ENCODE measurements at places on chromosomes 7 and 10.

- no peak for DNase-seq
These were observed 572 bp downstream of the CHST12 start for GRCh38 chr7:2403718-2404648.

GRCh38 chr10:6050801-6051445, 11.2 kb downstream of the IL2RA start:
- DNase-seq, result peak; percentile 80

DNA sequence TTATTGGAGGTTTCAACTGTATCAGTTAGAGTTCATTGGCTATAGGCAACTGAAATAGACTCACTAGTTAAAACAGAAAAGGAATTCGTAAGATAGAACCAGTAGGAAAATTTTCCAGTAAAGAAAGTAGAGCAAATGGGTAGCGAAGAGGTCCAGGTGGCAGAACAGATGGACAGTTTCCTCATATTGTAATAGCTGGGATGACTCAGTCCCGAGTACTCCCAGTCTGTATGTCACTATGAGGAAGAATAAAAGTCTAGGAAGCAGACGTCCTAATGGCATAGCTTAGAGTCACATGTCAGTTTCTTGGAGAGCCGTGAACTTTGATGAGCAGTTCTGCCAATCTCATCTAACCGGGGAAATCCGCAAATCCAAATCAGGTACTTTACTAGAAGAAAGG, 95.3 kb downstream of the RNF32 start:
- no peak for DNase-seq

DNA sequence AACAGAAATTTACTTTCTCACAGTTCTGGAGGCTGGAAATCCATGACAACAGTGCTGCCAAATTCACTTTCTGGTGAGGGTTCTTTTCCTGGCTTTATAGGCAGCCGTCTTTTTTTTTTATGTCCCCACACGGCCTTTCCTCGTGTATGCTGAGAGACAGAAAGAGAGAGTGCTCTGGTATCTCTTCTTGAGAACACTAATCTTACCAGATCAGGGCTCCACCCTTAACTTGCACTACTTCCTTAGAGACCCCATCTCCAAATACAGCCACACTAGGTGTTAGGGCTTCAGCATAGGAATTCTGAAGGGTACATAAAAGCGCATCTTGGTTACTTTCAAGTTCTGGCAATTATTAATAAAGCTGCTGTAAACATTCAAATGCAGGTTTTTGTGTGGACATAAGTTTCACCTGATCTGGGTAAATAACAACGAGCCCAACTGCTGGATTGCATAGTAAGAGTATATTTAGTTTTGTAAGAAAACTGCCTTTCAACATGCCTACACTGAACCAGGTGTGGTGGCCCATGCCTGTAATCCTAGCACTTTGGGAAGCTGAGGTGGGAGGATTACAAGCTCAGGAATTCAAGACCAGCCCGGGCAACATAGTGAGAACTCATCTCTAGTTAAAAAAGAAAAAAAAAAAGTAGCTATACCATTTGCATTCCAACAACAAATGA, 8.2 kb upstream of the C1GALT1 start:
- DNase-seq, result no peak

- DNase-seq, result peak; percentile 19
These were observed 63.3 kb downstream of the RASGEF1A start for GRCh38 chr10:43203448-43204041.

DNA sequence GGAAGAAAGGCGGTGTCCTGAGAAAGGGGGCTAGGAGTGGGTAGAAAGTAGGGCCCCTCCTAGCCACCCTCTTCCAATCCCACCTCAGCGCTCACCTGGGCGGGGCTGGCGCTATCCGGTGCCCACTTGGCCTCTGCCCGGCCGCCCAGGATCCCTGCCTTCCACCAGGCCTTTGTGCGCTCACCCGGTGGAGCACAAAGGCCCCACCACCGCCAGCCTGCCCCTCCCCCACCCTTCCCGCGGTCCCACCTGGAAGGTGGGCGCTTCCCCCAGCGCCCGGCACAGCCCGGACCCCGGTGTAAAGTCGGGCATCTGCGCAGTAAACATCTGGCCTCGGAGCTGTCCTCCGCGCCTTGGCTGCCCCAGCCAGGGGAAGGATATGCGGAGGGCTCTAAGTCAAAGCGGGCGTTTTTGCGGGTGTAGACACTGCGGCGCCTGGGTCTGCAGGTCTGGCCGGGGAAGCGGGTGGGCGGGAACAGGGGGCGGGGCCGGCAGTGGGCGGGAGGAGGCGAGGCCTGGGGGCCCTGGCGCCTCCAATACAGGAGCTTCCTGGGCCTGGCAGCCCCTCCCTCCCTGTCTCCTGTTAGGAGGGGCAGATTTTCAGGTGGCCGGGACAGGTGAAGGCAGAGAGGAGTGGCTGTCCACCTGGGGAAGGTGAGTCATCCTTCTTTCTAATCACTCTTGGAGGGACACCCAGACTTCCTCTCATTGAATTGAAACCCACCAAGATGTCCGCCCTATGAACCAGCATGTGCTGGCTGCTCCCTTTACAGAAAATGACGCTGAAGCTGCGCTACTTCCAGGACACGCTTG, 49.3 kb downstream of the PNLIPRP2 start:
- no peak for DNase-seq

- DNase-seq, result no peak
These were observed 54.6 kb downstream of the TMEM178B start for GRCh38 chr7:141128506-141128905.

GRCh38 chr7:1742555-1743303, 72.7 kb downstream of the ELFN1 start:
- peak; percentile 50 for DNase-seq

GRCh38 chr7:105178928-105179541, 165.0 kb downstream of the KMT2E start:
- no peak for DNase-seq

DNA sequence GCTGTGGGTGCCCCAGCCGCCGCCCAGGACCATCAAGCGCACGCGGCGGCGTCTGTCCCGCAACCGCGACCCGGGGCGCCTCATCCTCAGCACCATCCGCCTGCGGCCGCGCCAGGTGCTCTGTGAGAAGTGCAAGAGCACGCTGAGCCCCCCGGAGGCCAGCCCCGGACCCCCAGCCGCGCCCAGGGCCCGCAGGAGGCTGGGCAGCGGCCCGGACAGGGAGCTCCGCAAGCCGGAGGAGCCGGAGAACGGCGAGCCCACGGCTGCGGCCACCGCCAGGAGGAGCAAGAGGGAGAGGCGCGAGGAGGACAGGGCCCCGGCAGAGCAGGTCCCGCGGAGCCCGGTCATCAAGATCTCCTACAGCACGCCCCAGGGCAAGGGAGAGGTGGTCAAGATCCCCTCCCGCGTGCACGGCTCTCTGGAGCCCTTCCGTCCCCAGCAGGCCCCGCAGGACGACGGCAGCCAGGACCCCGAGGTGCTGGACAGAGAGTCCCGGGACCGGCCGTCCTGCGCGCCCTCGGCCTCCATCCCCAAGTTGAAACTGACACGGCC, 8.0 kb downstream of the PWWP2B start:
- DNase-seq, result no peak

- peak; percentile 90 for DNase-seq
These were observed 37.3 kb upstream of the PRKAR2B start for GRCh38 chr7:107007007-107007891.

DNA sequence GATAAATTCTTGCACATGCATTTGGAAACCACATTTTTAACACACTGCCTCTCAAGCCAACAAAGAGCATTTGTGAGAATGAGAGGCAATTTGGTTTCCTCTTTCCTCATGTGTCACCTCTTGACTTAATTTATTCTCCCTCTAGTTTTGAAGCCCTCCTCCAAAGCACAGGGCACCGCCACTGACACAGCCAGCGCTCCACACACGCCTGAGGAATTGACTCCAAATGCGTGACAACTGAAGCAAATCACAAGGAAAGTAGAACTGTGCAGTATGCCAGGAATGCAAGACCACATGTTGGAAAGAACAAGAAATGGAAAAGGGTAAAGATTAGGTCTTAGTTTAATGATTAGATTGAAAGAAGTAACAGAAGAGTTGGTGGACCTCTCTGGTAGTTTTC, 173.3 kb downstream of the LSM5 start:
- DNase-seq, result no peak

DNA sequence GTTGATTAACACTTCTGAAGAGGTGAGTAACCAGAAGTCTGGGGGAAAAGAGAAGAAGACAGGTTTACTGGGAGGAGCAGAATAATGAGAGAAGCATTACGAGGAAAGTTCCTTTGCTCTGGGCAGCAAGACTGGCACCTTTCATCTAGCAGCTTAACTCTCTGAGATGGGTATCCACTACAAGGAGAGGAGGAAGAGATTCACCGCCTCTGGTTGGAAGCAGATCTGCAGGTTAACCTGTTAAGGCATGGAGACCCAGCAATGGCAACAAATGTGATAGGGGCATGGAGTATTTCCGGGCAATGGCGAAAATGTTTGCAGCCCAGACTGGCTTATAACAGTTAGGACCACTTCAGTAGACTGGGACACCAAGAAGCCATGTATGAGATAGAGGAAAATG, 162.2 kb downstream of the TFEC start:
- DNase-seq, result no peak

DNA sequence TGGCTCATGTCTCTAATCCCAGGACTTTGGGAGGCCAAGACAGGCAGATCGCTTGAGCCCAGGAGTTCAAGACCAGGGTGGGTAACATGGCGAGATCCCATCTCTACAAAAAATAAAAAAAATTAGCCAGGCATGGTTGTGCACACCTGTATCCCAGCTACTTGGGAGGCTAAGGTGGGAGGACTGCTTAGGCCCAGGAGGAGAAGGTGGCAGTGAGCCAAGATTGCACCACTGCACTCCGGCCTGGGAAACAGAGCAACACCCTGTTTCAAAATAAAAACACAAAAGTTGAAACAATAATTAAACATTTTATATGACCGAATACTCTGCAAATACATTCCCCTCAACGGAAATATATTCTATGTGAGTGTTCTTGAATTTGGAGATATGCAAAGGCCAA, 40.3 kb downstream of the JMJD1C start:
- no peak for DNase-seq

DNA sequence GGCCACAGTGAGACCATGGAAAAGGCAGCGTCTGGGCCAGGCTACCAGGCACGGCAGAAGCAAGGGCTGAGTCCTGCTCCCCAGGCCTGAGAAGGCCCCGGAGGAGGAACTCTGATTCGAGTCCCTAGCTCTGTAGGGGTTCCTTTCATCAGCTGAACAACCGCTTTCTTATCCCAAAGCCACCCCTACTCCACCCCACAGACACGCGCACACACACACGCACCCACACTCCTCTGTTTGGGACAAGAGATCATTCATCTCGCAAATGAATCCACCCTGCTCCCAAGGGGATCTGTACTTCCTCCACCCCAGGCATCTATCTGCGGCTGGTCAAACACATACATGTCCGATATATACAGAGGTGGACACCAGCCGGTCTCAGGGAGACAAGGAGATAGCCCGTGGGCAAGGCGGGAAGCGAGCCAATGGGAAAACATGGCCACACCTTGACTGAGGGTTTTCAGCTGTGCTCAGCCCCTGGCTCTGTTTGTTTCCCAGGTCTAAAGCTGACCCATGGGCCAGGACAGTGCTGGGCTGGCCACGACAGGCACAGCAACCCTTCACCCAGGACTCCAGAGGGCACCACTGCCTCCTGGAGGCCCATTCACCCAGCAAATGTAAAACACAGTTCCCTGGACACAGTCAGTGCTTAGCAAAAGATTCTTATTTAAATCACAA, 7.3 kb downstream of the ZCCHC24 start:
- no peak for DNase-seq

DNA sequence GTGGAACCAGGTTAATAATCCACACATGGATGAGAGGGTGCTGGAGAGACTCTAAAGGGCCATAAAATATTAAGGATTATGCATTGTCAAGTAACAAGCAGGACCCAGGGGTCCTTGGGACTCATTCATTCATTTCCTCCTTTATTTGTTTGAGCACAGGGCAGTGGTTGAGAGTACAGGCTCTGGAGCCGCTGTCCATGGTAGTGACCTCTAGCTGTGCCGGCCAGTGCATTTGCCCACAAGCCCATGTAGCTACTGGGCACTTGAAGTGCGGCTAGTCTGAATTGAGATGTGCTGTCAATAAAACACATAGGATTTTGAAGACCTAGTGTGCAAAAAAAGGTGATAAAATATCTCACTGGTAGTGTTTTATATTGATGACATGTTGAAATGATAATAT, 137.6 kb downstream of the C10orf105 start:
- no peak for DNase-seq

DNA sequence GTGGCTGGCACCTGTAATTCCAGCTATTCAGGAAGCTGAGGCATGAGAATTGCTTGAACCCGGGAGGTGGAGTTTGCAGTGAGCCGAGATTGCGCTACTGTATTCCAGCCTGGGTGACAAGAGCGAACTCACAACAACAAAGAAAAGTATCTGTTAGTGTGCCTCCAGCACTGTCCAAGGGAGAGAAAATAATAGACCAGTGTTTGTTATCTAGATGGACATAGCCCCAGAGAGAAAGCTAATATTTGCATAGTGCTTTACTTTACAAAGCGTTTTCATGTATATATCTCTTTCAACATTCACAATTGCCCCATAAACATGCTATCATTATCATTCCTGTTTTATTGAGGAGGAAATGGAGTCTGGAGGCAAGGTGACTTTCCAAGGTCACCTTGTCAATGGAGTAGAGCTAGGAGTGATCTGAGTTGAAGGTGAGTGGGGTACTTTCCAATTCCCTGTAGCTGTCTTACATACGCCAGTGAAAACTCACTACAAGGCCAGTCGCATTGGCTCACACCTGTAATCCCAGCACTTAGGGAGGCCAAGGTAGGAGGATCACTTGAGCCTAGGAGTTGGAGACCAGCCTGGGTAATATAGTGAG, 49.7 kb upstream of the KIF5B start:
- DNase-seq, result no peak

- no peak for DNase-seq
These were observed 60.4 kb downstream of the C10orf105 start for GRCh38 chr10:71659111-71659634.

- DNase-seq, result no peak
These were observed 4.3 kb upstream of the CHCHD2 start for GRCh38 chr7:56110611-56111010.

DNA sequence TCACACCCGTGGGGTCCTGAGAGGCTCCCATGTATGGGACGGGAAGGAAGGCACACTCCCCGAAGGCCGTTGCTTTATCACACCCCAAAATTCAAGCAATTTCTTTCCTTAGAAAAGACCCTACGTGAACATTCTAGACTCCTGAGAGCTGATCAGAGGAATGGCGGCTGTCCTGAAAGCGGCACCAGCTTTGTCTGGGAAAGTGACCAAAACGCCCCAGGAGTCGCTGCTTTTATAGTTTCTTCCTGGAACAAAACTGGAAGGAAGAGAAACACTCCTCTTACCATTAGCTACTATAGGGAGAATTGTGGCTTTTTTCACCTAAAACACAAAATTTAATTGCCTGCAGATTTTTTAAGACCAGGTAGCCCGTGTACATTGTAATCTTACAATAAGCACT, 261.8 kb upstream of the RNF32 start:
- DNase-seq, result no peak

- no peak for DNase-seq
These were observed 6.4 kb downstream of the SFTPD start for GRCh38 chr10:79942261-79943185.

DNA sequence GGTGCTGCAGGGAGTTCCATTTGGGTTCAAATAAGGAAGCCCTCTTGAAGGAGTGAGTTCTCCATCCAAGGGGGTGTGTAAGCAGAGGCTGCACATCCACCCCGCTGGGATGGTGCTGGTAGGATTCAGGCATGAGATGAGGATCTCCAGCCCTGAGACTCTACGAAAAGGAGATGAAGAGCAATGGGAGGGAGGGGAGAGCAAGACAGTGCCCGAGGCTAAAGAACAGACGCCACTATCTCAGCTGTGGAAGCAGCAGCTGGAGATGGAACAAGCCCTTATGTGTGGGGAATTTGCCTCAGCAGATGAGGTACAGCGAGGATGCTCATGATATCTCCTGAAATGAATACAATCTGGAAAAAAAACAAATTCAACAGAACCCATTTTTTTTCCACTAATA, 28.1 kb upstream of the MYL10 start:
- DNase-seq, result no peak

Measured in hematopoietic multipotent progenitor cell treated with erythropoietin and hydrocortisone succinate and interleukin-3 and kit ligand, for 15 days (in vitro differentiated cells).